Activated CD4-positive, alpha-beta T cell treated with anti-CD3 and anti-CD28 coated beads, Interleukin-2, Interleukin-4, amounts not matched to agents 100 ng/mL and 50 ng/mL, durations not matched to agents 16 hours and 8 hours (primary cell): ENCODE measurements at places on chromosomes 1 and 21.

GRCh38 chr21:43995521-43996105 is 16.5 kb upstream of the TRAPPC10 start:
- no peak for DNase-seq

DNA sequence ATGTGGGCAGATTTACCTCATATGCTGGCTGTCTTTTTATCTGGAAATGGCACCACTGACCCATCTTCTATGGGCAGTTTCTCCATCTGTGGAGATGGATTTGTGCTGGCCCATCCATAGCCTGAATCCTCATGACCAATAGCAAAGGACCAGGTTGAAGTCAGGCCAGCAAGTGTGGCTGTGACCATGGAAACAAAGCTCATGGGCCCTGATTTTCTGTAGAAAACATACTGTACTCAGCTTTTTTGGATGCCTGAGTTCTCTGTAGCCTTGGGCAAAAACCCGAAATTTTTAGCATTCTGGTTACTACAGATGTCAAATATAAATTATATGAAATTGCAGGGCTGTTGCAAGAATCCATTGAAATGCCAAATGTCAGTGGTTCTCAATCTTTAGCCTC is 155.0 kb downstream of the PLXNA2 start:
- DNase-seq, result no peak

DNA sequence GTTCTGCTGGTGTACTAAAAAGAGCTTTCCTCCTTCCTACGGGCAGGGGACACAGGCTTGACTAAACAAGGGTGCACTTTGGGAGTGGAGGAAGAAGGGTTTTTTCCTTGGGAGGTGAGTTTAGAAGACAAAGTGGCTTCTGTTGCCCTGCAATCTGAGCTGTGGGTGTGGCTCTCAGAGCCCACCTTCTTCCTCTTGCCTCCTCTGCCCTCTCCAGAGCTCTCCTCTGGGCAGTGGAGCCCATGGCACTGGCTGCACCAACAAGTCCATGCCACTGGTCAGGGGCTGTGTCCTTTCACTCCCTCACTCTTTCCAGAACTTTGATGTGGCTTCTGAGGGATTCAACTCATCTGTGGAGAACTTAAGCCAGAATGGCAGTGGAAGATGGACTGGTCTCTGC is 25.6 kb upstream of the PSMB2 start:
- DNase-seq, result no peak

DNA sequence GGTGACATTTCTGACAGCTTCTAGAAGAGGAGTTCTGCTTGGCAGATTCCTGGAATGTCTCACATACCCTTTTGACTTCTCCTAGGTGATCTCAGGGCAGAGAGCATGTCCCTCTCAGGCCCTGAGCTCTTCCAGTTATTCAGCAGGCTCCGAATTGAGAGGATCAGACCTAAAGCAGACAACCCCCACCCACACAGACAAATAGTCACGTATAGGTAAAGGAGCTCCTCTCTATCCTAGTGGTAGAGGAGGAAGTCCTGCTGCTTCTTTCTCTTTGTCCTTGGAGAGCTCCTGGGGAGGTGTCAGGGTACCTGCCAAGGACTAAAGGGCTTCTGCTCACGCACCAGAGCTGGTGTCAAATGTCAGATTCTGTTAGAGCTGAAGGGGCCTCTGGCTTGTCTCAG is 128.1 kb downstream of the IER5 start:
- DNase-seq, result no peak

GRCh38 chr1:97562081-97562480 is 358.8 kb downstream of the DPYD start:
- DNase-seq, result no peak

- no peak for DNase-seq
Observed at GRCh38 chr1:2594641-2595131, 8.1 kb downstream of the PRXL2B start.

DNA sequence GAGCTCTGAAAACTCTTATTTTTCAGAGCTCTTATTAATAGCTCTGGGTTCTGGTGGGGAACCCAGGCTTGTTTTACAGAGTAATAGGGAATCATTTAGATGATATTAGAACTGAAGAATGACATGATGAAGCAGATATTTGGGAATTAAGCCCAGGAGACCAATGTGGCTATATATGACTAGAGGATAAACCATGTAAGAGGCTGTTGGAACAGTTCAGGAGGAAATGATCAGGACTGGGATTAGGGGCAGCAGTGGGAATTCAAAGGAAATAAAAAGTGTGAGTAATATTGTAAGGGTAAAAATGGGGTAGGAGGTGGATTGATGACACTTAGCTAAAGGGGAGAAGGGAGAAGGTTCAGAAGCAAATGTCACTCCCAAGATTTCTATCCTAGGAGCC is 58.6 kb downstream of the GIPC2 start:
- DNase-seq, result no peak
